NCI-H187 treated with DMSO at 0.1 percent for 48 hours (cell line): ENCODE measurements at places on chromosomes 6 and 20.

DNA sequence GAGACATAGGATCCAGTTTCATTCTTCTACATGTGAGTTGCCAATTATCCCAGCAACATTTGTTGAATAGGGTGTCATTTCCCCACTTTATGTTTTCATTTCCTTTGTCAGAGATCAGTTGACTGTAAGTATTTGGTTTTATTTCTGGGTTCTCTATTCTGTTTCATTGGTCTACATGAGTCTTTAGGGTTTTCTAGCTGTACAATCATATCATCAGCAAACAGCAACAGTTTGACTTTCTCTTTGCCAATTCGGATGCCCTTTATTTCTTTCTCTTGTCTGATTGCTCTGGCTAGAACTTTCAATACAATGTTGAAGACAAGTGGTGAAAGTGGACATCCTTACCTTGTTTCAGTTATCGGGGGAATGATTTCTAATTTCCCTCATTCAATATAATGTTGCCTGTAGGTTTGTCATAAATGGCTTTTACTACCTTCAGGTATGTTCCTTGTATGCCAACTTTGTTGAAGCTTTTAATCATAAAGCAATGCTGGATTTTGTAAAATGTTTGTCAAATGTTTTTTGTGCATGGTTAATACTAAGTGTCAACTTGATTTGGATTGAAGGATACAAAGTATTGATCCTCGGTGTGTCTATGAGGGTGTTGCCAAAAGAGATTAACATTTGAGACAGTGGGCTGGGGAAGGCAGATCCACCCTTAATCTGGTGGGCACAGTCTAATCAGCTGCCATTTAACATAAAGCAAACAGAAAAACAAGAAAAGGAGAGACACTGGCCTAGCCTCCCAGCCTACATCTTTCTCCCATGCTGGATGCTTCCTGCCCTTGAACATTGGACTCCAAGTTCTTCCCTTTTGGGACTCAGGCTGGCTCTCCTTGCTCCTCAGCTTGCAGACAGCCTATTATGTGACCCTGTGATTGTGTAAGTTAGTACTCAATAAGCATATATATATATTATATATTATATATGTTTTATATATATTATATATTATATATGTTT is 23.3 kb downstream of the MICA start:
- no peak for DNase-seq

DNA sequence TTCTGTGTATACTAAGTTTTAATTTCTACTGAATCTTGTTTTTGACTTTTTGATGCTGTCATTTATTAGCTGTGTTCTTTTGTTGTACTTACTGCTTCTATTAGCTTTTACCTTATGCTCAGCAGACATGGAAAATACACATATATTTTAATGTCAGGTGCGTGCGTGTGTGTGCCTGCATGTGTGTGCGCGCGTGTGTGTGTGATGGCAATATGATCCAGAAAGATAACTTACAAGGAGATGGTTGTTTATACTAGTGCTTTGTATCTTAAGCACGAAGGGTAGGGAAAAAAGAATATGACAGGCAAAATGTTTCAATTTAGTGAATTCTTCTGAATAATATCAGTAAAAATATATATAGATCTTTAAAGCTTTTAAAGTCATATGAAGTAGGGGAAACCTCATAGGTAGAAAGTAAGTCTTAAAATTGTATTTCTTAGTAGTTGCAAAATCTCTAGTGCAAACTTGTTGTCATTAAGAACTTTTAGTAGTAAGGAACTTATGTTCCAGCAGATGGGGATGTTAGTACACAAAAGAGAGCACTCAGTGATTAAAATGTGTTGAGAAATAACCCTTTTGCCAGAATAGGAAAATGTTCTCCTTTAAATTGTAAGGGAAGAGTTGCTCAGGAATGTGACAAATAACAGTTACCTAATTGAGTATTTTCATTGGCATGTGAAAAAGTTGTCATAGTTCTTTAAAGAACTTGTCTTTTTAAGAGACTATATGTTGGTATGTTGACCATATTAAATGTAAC is 13.2 kb downstream of the QKI start:
- no peak for DNase-seq

GRCh38 chr6:19562468-19562867 is 274.7 kb upstream of the ID4 start:
- DNase-seq: no peak

DNA sequence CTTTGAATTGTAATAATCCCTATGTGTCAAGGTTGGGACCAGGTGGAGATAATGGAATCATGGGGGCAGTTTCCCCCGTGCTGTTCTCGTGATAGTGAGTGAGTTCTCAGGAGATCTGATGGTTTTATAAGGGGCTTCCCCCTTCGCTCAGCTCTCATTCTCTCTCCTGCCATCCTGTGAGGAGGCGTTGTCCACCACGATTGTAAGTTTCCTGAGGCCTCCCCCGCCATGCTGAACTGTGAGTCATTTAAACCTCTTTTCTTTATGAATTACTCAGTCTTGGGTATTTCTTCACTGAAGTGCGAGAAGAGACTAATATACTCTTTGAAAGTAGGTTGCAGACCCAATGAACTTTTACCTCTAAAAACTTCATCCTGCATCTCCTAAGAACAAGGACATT is 39.2 kb upstream of the KCNG1 start:
- DNase-seq: no peak

DNA sequence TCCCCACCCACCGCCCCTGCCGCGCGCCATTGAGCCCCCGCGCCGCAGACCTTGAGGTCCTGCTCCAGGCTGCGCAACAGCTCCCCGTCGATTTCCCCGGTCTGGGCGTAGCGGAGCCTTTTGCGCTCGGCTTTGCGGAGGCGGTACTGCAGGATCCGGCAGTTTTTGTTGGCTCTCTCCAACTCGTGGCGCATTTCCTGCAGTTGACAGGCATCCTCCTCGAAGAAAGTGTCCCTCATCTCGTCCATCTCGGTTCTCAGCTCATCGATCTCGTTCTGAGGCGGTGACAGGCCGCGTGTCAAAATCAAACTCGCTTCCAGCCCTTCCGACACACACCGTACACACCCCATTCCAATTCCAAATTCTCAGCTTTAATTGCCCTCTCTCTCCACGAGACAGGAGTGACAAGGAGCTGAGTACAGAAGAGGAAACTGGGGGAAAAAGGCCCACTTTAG is 4.3 kb downstream of the MTCL3 start:
- no peak for DNase-seq

DNA sequence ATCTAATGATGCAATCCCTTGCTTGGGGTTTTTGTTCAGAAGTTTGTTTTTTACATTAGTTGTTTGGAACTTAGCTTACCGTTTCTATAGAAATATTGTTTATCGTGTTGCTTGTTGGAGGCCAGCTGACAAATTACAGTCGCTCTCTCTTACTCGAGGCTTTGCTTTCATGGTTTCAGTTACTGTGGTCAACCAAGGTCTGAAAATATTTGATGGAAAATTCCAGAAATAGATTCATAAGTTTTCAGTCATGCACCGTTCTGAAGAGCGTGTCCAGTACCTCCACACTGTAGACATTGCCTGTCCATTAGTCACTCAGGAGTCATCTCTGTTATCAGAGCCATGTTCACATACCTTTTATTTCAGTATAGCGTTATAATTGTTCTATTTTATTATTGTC is 47.9 kb downstream of the DEK start:
- no peak for DNase-seq
